ENCODE measurements at places on chromosomes 13 and 19. TPM values are rescaled to one million over a fixed set of nuclear protein-coding genes. Genes with fewer than 3 reads are reported as not detected.

DNA sequence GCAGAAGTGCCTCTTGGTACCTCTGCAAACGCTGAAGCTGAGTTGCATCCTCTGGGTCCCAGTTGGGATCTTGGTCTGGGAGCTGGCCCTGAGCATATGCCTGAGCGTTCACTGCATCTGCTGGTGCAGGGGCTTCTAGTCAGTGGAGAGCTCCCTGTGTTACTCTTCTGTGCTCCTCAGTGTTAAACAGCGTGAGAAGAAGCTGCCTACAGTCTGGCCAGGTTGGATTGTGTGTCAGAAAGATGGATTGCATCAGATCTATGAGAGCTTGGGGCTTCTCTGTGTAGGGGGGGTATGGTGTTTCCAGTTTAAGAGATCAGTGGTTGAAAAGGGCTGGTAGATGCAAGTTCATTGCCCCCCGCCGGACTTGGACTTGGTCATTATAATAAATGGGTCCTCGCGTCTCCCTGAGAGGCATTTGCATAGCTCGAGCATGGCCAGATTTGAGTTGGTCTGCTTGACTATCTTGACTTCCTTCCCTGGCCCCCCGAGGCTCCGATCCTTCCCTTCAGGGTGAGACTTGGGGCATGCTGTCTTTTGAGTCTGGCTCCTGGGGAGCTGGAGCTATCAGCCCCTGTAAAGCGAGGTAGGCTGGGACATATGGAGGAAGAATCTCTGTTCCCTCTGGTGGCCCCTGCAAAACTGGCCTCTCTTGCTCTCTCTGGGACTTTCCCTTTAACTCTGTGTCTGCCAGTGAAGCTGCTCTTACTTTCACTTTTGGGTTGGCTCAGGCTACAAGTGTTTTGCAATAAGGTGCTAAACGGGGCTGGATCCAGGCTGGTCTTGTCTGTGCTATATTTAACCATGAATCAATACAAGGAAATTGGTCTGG lies 52.9 kb downstream of the OR10H4 start:
- H3K36me3 ChIP-seq = no peaks in the 10 kb centered on the region
- H3K27me3 ChIP-seq = no peaks in the 10 kb centered on the region
- H3K4me1 ChIP-seq = no peaks in the 10 kb centered on the region
- peak overlapping the region; percentile 0 for H3K27ac ChIP-seq
- H3K4me3 ChIP-seq = peak overlapping the region; percentile 64

- H3K27ac ChIP-seq = peak overlapping the region; percentile 82
- H3K4me3 ChIP-seq = peak overlapping the region; percentile 88
- H3K36me3 ChIP-seq = no peaks in the 10 kb centered on the region
- H3K27me3 ChIP-seq = peaks cover 9% of the 10 kb centered on the region
- no peak for DNase-seq
Measured at GRCh38 chr19:29845574-29846176, 33.9 kb downstream of the CCNE1 start.

- H3K4me1 ChIP-seq = no peaks in the 10 kb centered on the region
- H3K27me3 ChIP-seq = no peaks in the 10 kb centered on the region
- H3K27ac ChIP-seq = peak overlapping the region; percentile 32
- peaks cover 4% of the 10 kb centered on the region for H3K36me3 ChIP-seq
- DNase-seq = no peak
- H3K4me3 ChIP-seq = no peak overlapping the region
Measured at GRCh38 chr19:1123381-1123780, 19.6 kb downstream of the GPX4 start.

DNA sequence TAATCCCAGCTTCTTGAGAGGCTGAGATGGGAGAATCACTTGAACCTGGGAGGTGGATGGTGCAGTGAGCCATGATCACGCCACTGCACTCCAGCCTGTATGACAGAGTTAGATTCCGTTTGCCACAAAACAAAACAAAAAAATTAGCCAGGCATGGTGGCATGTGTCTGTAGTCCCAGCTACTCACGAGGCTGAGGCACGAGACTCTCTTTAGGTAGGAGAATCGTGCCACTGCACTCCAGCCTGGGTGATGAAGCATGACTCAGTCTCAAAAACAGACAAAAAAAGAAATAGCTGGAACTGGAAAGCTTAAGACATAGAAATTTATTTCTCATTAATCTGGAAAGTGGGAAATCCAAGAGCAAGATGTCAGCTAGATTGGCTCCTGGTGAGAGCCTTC lies 20.2 kb upstream of the ZNF808 start:
- no peaks in the 10 kb centered on the region for H3K27me3 ChIP-seq
- no peak for DNase-seq
- H3K4me3 ChIP-seq = no peak overlapping the region
- no peak overlapping the region for H3K27ac ChIP-seq
- H3K4me1 ChIP-seq = no peaks in the 10 kb centered on the region

- no peak for DNase-seq
- no peak overlapping the region for H3K27ac ChIP-seq
- peaks cover 3% of the 10 kb centered on the region for H3K4me1 ChIP-seq
- H3K4me3 ChIP-seq = no peak overlapping the region
- no peaks in the 10 kb centered on the region for H3K27me3 ChIP-seq
Measured at GRCh38 chr13:110129539-110130186, 177.3 kb downstream of the COL4A1 start.

GRCh38 chr13:113819731-113820715 lies 43.9 kb downstream of the GAS6 start:
- no peaks in the 10 kb centered on the region for H3K36me3 ChIP-seq
- peak overlapping the region; percentile 90 for H3K27ac ChIP-seq
- no peaks in the 10 kb centered on the region for H3K27me3 ChIP-seq
- H3K4me1 ChIP-seq = peaks cover 15% of the 10 kb centered on the region
- H3K4me3 ChIP-seq = peak overlapping the region; percentile 61

GRCh38 chr19:18489627-18490184 lies 32.2 kb downstream of the ELL start:
- peak overlapping the region; percentile 92 for H3K27ac ChIP-seq
- H3K4me1 ChIP-seq = peaks cover 37% of the 10 kb centered on the region
- H3K36me3 ChIP-seq = no peaks in the 10 kb centered on the region
- no peak for DNase-seq
- no peaks in the 10 kb centered on the region for H3K27me3 ChIP-seq

DNA sequence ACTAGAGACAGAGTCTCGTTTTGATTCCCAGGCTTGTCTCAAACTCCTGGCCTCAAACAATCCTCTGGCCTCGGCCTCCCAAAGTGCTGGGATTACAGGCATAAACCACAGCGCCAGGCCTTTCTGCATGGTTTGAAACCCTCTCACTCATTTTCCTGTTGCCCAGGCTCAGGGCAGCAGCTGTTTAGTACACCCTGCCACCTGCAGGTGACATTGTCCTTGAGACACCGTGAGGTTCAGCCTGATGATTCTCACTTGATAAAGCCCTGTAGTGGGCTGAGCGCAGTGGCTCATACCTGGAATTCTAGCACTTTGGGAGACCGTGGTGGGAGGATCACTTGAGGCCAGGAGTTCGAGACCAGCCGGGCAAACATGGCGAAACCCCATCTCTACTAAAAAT lies 12.5 kb downstream of the IL12RB1 start:
- no peaks in the 10 kb centered on the region for H3K4me1 ChIP-seq
- no peak for DNase-seq
- H3K27ac ChIP-seq = no peak overlapping the region
- H3K4me3 ChIP-seq = no peak overlapping the region
- no peaks in the 10 kb centered on the region for H3K36me3 ChIP-seq

Gene CPT1C
- total RNA-seq = 0.80 TPM

Gene TPGS1
- 98.9 TPM for total RNA-seq

Gene OR7G1
- total RNA-seq = not detected

Gene DOCK6
- total RNA-seq = 59.3 TPM

All from breast epithelium (tissue), 4 donors.